ENCODE measurements at places on chromosomes 16 and 17.
A peak's percentile ranks its signal among the peaks of the same experiment; 100 is the strongest.

DNA sequence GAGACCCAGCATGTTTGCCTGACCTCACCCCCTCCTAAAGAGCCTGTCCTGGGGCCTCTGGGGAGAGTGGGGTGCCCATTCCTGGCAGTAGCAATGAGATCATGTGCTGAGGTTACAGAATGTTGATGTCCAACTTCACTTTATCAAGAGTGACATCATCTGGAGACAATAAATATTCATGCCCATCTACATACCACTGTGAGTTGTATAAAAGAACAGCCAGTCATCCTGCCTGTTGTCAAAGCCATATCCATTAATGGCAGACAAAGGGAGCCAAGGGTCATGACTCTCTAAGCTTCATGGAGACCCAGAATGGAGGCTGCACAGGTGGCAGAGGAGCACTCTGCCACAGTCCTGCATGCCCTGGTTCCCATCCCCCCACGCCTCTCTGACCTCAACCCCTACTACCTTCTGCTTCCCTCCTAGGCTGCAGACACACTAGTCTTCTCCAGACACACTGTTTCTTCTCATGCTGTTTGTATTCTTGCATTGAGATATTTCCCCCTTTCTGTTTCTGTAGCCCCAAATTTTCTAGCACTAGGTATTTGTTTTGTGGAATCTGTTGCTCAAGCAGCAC lies 27.1 kb downstream of the SHISA6 start:
- no peak for DNase-seq

- DNase-seq, result no peak
These were observed 218.8 kb downstream of the SNX29 start for GRCh38 chr16:12195296-12195695.

DNA sequence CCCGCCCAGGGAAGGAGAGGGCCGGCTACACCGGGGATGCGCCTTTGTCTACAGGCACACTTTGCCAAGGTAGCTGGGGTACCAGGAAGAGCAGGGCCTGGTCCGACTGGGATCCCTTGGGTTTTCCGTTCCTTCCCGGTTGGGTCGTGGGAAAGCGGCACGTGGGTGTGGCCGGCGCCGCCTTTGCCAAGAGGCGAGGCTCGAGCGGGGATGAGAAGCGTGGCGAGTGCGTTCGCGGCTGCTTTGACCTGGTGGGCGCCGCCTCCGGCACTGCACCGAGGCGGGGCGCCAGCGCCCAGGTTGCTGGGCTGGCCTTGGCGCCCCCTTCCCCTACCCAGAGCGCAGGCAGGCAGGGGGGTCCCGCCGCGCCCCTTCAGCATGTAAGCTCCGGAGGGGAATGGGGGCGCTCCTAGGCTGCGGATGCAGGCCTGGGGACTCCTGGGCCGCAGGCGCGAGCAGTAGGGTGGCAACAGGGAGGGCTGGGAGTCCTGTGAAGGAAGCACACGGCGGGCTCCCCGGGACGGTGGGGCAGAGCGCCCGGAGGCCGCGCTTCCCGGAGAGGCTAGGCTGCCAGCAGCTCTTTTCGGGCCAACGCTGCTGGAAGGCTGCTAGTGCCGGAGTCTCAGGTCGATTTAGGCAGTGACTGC lies 2.0 kb downstream of the HAS3 start:
- peak; percentile 50 for DNase-seq

DNA sequence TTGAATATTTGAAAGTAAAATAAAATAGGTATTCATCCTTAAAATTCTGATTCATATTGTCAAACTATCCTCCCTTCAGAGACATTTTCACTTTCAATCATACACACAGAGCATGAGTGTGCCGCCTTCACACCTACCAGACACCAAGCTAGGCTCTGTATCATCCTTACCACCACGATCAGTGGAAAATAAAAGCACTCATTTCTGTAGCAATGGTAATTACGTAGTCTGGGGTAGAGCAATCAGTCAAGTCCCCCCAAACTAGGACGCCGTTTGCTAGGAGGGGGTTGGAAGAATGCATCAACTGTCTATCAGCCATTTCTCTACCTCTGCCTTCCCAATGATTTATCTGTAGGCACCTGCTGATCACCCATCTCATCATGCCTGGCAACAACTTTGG lies 84.6 kb upstream of the GRIN2A start:
- no peak for DNase-seq
